Small intestine (tissue), 16 donors: ENCODE measurements at places on chromosomes 1 and 21.

- no peak for DNase-seq
Observed at GRCh38 chr1:96945509-96946084, 224.0 kb downstream of the PTBP2 start.

- peak; percentile 2 for DNase-seq
Observed at GRCh38 chr1:247576514-247576913, 11.6 kb upstream of the OR2G2 start.

DNA sequence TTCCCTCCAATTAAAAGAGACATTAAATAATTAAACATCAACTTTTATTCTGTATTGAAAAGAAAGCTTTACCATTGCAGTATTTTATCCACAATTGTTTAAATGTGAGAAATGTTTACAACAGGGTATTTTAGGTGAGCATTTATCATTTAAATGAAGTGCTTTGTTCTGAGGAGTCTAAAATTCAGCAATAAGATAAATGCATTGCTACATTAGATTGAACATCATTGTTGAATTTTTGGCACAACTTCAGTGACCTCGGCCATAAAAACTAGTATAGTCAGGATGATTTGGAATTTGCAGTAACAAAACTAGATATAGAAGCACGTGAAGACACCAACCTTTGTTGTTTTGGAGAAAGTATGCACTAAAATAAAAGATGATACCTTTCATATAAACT is 692.9 kb downstream of the USP25 start:
- no peak for DNase-seq

GRCh38 chr1:26959722-26960624 is at the start of gene KDF1:
Gene KDF1, minus strand, starts transcription at chr1:26960468. Its CDS starts 8,088 bp downstream, at chr1:26952380.
- peak; percentile 96 for DNase-seq

GRCh38 chr1:226872437-226872836 is 2.0 kb downstream of the PSEN2 start:
- DNase-seq, result no peak

DNA sequence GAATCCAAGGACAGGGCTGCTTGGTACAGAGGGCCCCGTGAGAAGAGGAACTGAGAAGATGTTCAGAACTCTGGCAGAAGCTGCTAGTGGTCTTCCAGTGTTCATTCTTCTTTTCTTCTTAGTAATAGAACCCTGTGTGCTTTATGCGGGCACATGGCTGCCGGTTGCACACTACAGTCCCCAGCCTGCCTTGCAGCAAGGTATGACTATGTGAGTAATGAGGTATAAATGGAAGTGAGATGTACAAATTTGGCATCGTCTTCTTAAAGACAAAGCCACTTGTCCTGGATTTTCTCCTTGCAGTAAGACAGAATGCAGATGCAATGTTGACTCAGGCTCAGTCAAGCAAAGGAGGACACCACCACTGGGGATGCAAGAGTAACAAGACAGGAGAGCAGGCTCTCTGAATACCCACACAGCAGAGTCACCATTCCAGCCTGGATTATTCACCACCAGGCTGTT is 15.0 kb upstream of the ATP1B1 start:
- DNase-seq, result no peak

DNA sequence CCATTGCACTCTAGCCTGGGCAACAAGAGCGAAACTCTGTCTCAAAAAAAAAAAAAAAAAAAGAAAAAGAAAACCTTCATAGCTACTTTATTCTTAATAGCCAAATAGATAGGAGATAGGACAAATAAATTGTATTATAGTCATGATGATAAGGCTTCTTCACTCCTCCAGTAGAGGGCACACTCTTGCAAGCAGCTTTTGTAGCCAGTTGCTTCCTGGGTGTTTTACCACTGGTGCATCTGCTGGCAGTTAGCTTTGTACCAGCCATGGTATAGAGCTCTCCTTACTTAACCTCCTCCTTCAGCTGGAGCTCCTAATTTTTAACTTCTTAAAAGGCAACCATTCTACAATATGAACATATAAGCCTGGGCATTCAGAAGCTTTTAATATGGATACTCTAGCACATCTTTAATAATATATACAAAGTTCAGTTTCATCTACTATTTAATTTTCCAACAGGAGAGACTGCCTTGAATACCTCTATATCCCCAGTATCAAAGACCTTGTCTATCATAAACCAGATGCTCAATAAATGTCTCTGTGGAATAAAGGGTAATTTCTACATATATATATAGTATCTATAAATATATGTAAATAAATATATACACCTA is 35.8 kb downstream of the EVI5 start:
- DNase-seq, result peak; percentile 64

GRCh38 chr21:30839304-30839703 is 9.7 kb upstream of the KRTAP7-1 start:
- peak; percentile 19 for DNase-seq

DNA sequence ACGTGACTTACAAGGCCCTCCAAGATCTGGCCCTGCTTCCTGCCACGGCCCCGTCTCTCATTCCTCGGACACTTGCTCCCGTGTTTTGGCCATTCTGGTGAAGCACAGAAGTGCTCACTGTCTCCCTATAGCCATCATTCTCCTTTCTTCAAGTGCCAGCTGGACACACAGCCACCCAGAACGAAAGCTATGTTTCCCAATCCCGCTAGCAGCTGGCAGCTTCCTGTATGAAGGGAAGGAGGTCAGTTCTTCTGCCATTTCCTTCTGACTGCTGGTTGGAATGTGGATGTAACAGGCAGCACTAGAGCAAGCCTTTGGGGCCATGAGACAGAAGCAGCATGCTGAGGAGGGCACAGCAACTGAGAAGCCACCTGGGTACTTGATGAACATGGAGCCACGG is 82.8 kb downstream of the TGFBR3 start:
- no peak for DNase-seq

- no peak for DNase-seq
Observed at GRCh38 chr1:145936247-145936646, 9.0 kb upstream of the RBM8A start.

GRCh38 chr21:45348591-45349327 is 56.2 kb upstream of the COL18A1 start:
- no peak for DNase-seq

DNA sequence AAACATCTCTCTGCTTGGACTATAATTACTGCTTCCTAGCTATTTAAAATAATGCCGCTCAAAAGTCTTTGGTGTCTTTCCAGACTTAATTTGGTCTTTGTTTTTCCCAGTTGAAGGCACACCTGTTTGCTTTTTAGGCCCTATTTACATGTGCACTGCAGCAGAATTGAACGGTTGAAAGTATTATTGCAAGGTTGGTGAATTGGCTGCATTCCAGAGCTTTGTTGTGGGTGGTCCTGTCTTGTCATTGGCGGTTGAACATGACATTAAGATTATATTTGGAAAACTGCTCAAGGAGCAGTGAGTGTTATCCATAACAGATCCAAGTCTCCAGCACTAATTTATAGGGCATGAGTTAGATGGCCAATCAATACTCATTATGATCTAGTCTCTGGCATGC is 656.3 kb downstream of the PTPRC start:
- DNase-seq, result no peak

DNA sequence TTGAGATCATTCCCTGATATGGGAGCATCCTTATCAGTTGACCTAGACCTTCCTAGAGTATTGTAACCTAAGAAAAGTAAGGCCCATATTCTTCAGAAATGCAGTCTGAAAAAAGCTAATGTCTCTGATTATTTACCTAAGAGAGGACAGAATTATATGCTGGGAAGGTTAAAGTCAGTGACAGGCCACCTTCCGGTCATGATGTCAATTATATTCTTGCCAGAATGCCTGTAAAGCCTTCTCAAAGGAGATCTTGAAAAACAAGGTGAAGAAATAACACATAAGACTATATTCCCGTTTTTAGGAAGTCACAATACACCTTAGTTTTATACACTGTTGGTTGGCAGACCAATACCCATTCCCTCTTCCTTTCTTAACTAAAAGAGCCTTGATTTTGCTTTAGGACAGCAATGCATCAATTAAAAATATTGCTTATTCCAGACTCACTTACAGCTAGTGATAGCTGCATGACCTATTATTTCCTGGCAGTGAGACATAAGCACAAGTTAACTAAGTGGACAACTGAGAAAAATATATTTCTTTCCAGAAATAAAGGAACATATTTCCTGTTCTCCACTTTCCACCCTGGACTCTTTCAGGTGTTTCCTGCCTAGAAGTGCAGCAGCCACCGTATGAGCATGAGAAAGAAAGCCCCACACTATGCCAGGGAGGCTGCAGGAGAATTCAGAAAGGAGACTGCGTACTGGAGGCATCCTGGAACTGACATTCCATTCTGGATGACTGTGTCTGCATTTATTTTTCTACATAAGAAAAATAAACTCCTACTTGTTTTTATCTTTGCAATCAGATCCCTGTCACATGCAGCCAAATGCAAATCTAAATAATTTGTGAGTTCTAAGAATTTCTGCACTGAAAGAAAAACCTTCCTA is 332.9 kb upstream of the PTBP2 start:
- no peak for DNase-seq

DNA sequence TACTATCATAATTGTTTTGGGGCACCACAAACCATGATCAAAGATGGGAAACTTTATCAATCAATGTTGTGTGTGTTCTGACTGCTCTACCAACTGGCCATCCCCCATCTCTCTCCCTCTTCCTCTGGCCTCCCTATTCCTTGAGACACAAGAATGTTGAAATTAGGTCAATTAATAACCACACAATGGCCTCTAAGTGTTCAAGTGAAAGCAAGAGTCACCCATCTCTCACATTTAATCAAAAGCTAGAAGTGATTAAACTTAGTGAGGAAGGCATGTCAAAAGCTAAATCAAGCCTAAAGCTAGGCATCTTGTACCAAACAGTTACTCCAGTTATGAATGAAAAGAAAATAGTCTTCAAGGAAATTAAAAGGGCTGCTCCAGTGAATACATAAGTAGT is 390.3 kb upstream of the NFIA start:
- no peak for DNase-seq

- DNase-seq, result peak; percentile 62
Observed at GRCh38 chr1:32714277-32714676, 11.7 kb upstream of the SYNC start.

DNA sequence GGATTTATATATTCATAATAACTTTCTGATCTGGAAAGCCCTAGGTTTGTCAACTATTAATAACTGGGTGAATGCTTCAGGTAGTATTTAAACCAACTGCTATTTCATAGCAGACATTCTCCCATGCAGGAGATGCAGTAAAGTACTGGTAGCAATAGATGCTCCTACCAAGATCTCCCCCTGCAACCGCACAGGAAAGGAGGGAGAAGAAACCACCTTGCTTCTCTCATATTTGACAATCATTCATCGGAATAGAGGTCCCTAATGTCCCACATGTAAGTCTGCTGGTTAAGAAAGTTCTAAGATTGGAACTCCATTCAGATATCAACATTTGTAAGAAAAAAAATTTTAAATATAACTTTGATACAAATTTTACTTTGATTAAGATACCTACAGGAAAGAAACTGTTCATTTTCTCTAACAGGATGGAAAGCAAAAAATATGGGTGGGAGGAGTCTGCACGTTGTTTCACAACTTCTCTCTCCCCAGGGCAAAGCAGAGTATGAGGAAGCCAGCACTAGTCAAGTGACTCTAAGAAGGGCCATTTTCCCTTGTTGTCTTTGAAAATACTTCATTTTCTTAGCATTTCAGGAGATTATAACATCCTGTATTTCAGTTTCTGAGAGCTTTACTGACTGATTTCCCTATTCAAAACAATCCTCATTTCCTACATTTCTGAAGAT is at the start of gene PYHIN1:
Gene PYHIN1 (plus strand): TSS at position 498 of the 683 bp plus-strand sequence. CDS start 5,359 bp downstream, outside the sequence.
- DNase-seq, result peak; percentile 24

GRCh38 chr1:54121482-54122134 is 31.2 kb downstream of the CDCP2 start:
- DNase-seq, result peak; percentile 70

DNA sequence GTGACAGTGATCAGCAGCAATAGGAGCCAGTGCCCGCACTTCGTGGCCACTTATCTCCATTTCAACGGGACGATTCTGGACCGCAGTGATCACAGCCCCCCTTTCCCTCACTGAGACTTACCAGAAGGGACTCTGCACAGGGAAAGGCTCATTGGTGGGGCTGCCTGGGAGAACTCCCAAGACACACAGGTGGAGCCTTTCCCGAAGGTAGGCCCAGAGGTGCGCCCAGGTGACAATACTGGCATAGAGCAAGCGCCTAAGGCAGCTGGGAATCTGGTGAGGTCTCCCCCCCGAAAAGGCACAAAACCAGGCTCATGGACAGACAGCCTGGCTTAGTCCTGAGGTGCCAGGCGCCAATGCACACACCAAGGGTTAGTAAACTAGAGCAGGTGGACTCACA is 318.9 kb downstream of the AJAP1 start:
- DNase-seq, result no peak

DNA sequence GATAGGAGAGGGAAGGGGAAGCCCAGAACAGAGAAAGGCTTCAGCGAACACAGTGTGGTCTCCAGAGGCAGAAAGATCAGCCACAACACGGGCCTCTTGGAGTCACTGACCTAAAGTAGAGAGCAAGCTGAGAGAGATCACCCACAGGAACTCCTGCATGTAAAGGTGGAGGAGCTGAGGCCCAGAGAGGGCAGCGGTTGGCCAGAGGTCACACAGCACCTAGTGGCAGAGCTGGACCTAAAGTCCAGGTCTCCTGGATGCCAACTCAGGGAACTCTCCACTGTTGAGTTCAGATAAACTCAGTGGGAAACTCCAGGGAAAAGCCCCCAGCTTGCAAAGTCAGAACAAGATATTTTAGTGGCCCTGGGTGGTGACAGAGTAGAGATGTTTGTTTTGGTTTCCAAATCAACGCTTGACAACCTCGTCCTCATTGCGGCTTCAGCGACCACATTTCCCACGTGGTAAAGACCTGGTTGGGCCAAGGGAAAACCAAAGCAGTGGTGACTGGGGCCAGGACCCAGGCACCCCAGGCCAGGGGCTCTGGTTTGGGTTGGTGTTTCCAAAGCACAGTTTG is 4.6 kb downstream of the IFFO2 start:
- DNase-seq, result peak; percentile 42

- DNase-seq, result no peak
Observed at GRCh38 chr1:20072771-20073170, 2.8 kb downstream of the PLA2G5 start.

DNA sequence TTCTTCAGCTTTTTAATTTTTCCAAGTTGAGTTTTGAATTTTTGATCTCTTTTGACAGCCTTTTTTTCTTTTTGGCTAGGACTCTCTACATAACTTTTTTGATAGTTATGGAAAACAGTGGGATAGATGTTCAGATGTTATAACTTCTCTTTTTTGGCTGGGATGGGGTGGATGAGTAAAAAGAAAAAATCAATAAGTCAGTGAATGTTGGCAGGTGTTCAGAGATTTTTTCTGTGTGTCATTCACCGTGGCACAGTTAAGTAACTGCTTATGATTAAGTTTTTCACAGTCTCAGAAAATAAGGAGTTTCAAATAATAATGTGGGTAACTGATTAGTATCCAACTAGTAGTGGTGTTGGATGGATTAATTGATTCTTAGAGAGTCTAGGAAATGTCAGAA is 24.0 kb downstream of the HS2ST1 start:
- no peak for DNase-seq

GRCh38 chr1:167109125-167109524 is 15.2 kb downstream of the STYXL2 start:
- DNase-seq, result no peak

GRCh38 chr1:1084372-1085170 is 10.5 kb upstream of the RNF223 start:
- no peak for DNase-seq
